ENCODE measurements at places on chromosomes 1 and 21. TPM values are rescaled to one million over a fixed set of nuclear protein-coding genes. Genes with fewer than 3 reads are reported as not detected.
A peak's percentile ranks its signal among the peaks of the same experiment; 100 is the strongest.

- H3K36me3 ChIP-seq = no peaks in the 10 kb centered on the region
- no peak overlapping the region for H3K4me3 ChIP-seq
- H3K27me3 ChIP-seq = no peaks in the 10 kb centered on the region
- no peak overlapping the region for H3K27ac ChIP-seq
- no peak for DNase-seq
- H3K4me1 ChIP-seq = no peaks in the 10 kb centered on the region
These were observed 167.6 kb upstream of the POGK start for GRCh38 chr1:166671627-166672026.

VANGL1 gene
- 9.1 TPM for total RNA-seq

- no peaks in the 10 kb centered on the region for H3K4me1 ChIP-seq
- no peak overlapping the region for H3K27ac ChIP-seq
- no peaks in the 10 kb centered on the region for H3K36me3 ChIP-seq
- no peak overlapping the region for H3K4me3 ChIP-seq
- no peaks in the 10 kb centered on the region for H3K27me3 ChIP-seq
These were observed 167.1 kb upstream of the DAB1 start for GRCh38 chr1:57590978-57591377.

LCE1C gene
- total RNA-seq = not detected

DNA sequence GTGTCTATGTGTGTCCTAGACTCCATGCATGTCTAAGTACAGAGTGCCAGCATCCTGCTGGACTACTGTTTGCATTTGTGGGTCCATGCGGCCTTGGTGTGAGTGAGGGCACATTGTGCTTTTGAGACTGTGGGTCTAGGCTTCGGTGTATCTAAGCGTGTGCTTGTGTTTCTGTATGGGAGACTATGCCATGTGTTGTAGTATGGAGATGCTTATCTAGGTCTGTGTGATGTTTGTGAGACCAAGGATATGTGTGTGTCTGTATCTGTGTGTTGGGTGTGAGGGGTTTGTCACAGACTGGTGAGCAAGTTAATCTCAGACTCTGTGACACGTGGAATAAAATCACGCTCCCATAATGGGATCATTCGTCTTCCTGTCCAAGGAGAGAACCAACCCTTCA, 14.5 kb downstream of the AHDC1 start:
- H3K4me1 ChIP-seq = peaks cover 44% of the 10 kb centered on the region
- H3K36me3 ChIP-seq = no peaks in the 10 kb centered on the region
- DNase-seq = no peak
- H3K27me3 ChIP-seq = no peaks in the 10 kb centered on the region
- peak overlapping the region; percentile 92 for H3K27ac ChIP-seq
- no peak overlapping the region for H3K4me3 ChIP-seq

CNR2 gene
- total RNA-seq = 0.14 TPM

DNA sequence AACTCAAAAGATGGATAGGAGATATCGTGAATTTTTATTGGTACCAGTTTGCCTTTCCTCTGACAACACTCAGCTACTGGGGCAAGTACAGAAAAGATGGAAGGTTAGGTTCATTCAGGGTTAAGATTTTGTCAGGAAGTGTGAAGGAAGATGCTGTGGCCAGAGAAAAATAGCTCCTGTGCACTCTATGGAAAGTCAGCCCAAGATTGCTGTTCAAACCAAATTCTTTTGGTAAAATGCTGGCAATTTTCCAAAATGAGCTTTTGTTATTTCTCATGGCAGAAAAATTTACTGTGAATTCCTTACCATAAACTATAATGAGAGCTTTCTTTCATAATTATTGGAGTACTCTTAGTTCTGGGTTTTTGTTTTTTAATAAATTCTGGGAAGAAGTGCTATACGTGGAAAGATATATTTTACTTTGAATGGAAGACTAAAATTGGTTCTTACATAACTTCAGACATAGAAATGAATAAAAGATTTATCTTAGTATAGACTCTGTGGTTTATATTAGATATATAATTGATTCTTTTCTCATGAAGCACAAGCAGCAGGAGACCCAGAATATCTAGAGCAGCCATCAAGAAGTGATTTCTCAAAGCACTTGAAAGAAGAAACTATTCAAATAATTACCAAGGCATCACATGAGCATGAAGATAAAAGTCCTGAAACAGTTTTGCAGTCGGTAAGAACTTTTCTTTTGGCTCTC, 112.2 kb downstream of the USP25 start:
- H3K36me3 ChIP-seq = no peaks in the 10 kb centered on the region
- H3K4me3 ChIP-seq = no peak overlapping the region

DNA sequence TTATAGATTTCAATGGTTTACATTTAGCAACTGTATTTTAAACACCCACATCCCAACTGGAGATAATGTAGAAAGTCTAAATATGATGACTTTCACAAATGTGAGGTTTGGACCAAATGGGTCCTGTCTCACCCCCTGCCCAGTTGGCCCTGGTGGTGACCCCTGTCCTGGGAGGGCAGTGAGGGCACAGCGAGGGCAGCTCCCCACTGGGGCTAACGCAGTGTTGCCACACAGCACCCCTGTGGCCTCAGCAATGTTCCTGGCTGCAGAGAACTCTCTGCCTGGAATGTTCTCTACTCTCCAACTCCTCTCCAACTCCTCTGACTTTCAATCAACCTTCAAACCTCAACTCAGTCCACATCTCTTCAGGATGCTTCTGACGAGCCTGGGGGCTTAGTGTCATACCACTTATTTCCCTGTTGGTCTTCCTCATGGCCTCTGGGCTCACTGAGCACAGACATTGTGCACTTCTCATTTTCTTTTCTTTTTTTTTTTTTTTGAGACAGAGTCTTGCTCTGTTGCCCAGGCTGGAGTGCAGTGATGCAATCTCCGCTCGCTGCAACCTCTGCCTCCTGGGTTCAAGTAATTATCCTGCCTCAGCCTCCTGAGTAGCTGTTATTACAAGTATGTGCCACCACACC, 25.8 kb downstream of the KCNA10 start:
- H3K4me1 ChIP-seq = no peaks in the 10 kb centered on the region
- DNase-seq = no peak
- no peaks in the 10 kb centered on the region for H3K27me3 ChIP-seq
- H3K4me3 ChIP-seq = no peak overlapping the region
- H3K27ac ChIP-seq = no peak overlapping the region
- no peaks in the 10 kb centered on the region for H3K36me3 ChIP-seq

DNA sequence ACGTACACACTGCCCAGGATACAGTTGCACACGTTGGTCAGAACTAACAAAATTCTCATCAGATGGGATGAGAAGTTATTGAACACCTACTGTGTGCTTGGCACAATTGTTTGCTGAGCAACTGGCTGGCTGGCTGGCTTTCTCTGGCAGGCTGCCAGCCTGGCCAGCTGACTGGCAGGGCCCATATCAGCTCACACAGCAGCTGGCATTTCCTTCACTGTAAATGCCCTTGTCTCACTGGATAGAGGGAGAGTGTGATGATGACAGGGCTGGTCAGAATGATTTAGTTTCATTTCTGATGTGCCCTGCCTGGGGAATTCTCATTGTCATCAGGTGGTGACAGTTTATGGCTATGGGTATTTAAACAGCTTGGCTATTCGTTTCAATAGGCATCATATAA, 15.8 kb downstream of the CAMK2N1 start:
- no peak overlapping the region for H3K27ac ChIP-seq
- no peaks in the 10 kb centered on the region for H3K36me3 ChIP-seq
- no peaks in the 10 kb centered on the region for H3K27me3 ChIP-seq
- H3K4me3 ChIP-seq = no peak overlapping the region
- H3K4me1 ChIP-seq = no peaks in the 10 kb centered on the region
- DNase-seq = no peak

- H3K4me1 ChIP-seq = no peaks in the 10 kb centered on the region
- peak; percentile 9 for DNase-seq
- no peak overlapping the region for H3K27ac ChIP-seq
- no peaks in the 10 kb centered on the region for H3K27me3 ChIP-seq
These were observed 52.4 kb downstream of the SLC37A1 start for GRCh38 chr21:42565886-42566523.

GRCh38 chr1:55055084-55055882, 15.9 kb downstream of the PCSK9 start:
- H3K36me3 ChIP-seq = no peaks in the 10 kb centered on the region
- H3K4me1 ChIP-seq = no peaks in the 10 kb centered on the region
- no peak overlapping the region for H3K4me3 ChIP-seq
- no peak for DNase-seq
- H3K27ac ChIP-seq = no peak overlapping the region

GRCh38 chr1:46418976-46419375, 24.9 kb downstream of the FAAH start:
- no peak for DNase-seq
- no peaks in the 10 kb centered on the region for H3K4me1 ChIP-seq
- no peak overlapping the region for H3K27ac ChIP-seq
- H3K36me3 ChIP-seq = no peaks in the 10 kb centered on the region
- H3K4me3 ChIP-seq = no peak overlapping the region
- no peaks in the 10 kb centered on the region for H3K27me3 ChIP-seq

- no peak overlapping the region for H3K27ac ChIP-seq
- no peaks in the 10 kb centered on the region for H3K36me3 ChIP-seq
- no peaks in the 10 kb centered on the region for H3K27me3 ChIP-seq
- H3K4me3 ChIP-seq = no peak overlapping the region
- DNase-seq = peak; percentile 7
These were observed 37.7 kb downstream of the COQ8A start for GRCh38 chr1:226977643-226978431.

GRCh38 chr1:170461762-170462384, 70.1 kb upstream of the GORAB start:
- DNase-seq = peak; percentile 52
- H3K36me3 ChIP-seq = no peaks in the 10 kb centered on the region
- H3K4me1 ChIP-seq = no peaks in the 10 kb centered on the region
- no peak overlapping the region for H3K27ac ChIP-seq
- no peak overlapping the region for H3K4me3 ChIP-seq
- H3K27me3 ChIP-seq = no peaks in the 10 kb centered on the region

SOD1 gene
- 134 TPM for total RNA-seq

GRCh38 chr1:186763107-186763506, 65.6 kb upstream of the PLA2G4A start:
- DNase-seq = no peak
- no peaks in the 10 kb centered on the region for H3K27me3 ChIP-seq
- no peaks in the 10 kb centered on the region for H3K4me1 ChIP-seq
- no peak overlapping the region for H3K4me3 ChIP-seq

MYOCOS gene
- total RNA-seq = 0.83 TPM

DUSP23 gene
- total RNA-seq = 60.1 TPM

S100A3 gene
- not detected for total RNA-seq
